ENCODE measurements at places on chromosomes 11 and 22.

DNA sequence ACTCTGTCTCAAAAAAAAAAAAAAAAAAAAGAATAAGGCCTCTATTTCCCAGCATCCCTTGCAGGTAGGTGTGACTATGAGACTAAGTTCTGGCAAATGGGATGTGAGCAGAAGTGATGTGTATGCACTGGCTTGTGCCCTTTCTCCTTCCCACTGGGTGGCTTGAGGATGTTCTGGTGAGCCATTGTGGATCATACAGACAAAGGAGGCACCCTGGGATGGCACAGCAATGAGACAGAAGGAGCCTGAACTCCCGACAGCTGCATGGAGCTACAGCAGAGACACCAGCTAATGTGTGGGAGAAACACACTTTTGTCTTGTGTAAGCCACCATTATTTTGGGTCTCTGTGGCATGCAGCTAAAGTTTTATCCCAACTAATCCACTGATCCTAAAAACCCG lies 10.6 kb upstream of the SORL1 start:
- DNase-seq: no peak

GRCh38 chr22:34639911-34640310 lies 426.0 kb upstream of the ISX start:
- DNase-seq: no peak

- DNase-seq: no peak
Observed at GRCh38 chr22:41920271-41920976, 5.5 kb upstream of the SHISA8 start.

DNA sequence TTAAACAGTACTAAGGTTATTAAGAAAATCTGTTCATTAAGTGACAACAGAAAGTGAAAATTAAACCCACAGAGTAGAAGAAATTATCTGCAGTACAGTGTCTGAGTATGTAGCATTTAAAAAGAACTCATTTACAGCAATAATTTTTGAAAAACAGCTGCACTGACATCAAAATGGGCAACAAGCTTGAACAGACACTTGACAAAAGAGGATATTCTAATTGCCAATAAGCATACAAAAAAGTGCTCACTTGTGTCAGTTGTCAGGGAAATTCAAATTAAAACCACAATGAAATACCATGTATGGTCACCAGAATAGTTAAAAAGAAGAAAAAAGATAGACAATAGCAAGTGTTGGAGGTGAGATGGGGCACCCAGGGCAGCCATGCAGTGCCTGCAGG lies 93.3 kb upstream of the LINC01488 start:
- DNase-seq: no peak

GRCh38 chr11:131474947-131475346 lies 104.5 kb downstream of the NTM start:
- DNase-seq: no peak

- DNase-seq: no peak
Observed at GRCh38 chr11:8721609-8722500, 39.3 kb downstream of the RPL27A start.
